Muscle of arm (tissue), 14 donors: ENCODE measurements at places on chromosomes 16 and 17.

DNA sequence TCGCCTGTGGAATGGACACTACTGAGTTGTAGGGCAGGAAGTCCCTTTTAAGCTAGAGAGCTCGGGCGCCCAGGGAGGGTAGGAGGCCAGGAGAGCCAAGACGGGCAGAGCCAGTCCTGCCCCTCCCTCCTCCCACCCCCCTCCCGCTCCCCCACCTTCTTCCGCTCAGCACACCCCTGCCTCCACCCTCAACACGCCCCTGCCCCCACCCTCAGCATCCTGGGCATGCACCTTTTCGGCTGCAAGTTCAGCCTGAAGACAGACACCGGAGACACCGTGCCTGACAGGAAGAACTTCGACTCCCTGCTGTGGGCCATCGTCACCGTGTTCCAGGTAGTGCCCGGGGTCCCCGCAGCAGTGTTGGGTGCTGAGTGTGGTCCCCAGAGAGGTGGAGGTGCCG, 18.3 kb downstream of the TPSG1 start:
- no peak for DNase-seq

DNA sequence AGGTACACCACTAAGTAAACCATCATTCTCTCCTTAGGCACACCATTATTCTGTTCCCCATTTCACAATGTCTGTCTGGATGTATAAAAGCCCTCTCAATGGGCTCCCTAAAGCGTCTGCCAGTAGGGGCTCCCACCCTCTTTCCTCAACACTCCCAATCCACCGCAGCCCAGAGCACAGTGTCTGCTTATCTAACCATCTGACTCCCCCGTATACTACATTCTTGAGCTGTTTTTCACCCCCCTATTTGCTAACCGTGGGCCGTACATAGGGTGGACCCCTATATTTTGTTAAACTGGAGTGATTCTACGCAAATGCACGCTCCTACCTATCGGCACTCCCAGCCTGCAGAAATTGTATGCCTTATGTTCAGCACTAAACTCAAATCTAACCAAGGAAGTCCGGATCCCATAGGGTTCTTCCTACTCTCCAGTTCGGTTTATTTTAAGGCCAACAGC, 685 bp upstream of the PSMD3 start:
- DNase-seq, result no peak

GRCh38 chr17:47914306-47914948, 18.4 kb downstream of the SP2 start:
- no peak for DNase-seq

GRCh38 chr17:77373299-77374169, 232.8 kb downstream of the SEC14L1 start:
- no peak for DNase-seq
